CD4-positive, alpha-beta memory T cell (primary cell): ENCODE measurements at places on chromosomes 5 and 9.

DNA sequence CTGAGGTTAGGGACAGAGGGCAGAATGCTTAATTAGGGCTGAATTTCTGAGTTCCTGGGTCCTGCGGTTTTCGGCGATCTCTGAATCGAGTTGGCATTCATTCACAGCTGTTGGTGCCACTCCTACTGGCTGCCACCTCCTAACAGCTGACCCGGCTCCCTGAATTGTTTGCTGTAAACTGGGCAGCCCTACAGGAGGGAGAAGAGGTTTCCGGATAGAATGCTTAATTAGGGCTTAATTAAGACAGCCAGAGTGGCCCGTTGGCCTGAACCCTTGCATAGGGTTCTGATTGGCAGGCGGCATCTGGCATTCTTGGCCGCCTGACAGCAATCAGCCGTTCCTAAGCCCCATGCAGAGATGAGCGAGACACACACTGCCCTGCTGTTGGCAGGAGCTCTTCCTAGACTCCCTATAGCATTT, 25.7 kb downstream of the FRMPD1 start:
- DNase-seq = no peak

DNA sequence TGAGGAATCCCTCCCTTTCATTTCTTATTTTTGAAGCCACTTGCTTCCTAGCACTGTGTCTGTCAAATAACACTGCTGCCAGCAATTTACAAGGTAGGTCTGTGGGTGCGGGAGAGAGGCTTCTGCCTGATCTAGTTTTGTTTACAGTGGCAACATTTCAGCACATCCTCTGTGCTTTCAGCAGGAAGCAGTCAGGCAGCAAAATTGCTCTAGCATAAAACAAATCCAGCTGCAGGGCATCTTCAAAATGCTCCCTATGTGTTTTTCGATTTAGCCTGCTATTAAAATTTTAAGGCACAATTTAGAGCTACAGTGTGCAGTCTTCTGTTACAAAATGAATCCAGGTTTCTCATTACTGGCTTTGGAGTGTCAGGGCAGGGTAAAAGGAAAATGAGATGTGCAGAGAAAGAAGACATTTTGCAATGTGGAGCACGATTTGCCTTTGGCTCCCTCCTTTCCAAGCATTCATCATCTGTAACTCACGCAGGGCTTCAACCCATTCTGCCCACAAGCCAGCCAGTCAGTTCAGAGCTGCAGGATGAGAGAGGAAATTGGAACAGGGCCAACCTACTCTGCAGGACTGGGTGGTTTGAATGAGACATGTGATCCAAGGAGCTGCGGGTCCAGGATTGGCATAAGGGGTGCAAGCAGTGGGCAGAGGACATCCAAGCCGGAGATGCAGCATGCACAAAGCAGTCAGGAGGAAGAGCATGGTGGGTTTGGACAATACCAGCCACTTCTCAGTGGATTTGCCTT, 143.4 kb upstream of the APC start:
- no peak for DNase-seq

- DNase-seq = no peak
Observed at GRCh38 chr5:156375895-156376495, 49.0 kb downstream of the SGCD start.

DNA sequence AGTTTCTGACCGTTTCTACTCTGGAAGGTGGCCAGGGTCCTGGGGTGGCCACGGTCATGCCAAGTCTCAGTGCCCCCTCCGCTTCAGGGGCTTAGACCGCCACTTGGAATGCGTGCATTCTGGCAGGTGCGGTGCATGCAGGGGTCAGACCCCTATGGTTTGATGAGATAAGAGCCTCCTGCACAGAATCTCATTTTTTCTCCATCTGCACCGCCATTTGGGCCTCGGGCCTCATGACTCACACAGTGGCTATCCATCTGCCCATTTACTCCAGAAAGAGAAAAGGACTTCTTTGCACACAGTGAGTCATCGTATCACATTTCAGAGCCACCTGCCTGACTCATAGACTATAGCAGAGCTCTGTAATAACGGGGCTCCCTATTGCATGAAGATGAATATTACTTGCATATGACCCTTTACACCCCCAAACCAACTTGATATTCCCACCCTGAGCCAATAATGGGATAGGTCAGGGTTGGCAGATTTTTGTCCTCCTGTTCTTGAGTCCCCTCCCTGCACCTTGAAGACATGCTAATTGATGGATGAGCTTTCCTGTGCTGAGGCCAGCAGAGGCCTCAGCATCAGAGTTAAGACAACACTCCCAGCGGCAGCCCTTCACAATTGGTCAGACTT, 157.4 kb downstream of the NR3C1 start:
- DNase-seq = no peak

DNA sequence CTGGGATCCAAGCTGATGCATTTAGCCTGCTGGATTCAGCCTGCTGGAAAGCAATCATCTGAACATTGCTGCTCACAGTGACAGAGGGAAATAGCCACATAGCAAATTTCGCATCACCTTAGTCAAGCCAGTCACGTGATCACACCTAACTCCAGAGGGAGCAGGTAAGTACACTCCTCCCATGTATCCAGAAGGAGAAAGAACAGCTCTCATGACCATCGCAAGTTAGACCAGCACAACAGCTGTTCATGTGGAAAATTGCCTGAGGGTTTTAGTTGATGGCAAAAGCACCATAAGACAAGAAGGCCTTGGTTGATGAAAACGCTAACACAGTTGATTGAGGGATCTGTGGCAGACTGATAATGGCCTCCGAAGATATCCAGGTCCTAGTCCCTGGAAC, 34.2 kb upstream of the MYO10 start:
- no peak for DNase-seq

- no peak for DNase-seq
Observed at GRCh38 chr5:20157089-20157488, 169.1 kb upstream of the CDH18 start.

DNA sequence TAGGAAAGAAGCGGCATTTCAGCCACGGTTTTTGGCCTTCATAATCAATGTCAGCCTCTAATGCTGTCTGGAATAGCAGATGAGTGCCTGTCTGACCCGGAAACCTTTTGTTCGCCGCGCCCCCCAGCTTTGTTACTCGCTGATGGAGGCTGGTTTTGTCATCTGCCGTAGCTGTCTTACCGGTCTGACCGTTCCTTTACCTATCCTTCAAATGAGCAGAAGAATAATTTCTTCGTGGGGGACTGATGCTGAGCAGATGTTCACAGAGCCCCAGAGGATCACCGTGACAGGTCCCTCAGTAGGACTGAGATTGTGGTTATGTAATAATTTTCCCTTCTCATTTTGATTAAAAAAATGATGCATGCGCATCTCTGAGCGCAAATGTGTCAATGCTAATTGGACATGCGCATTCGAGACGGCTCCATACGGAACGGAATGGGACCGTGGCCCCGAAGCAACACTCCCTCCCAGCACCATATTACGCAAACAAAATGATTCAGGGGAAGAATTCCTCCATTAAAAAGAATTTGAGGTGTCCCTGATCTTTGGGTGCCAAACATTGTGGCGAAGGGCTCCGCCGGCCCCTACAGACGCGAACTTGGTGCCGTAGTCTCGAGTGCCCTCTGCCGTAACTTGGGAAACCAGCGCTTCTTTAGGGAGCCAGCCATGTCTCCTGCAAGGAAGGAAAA, 27.6 kb downstream of the TLX3 start:
- DNase-seq = no peak

- DNase-seq = no peak
Observed at GRCh38 chr9:126125177-126125576, 201.5 kb upstream of the MVB12B start.

- no peak for DNase-seq
Observed at GRCh38 chr5:10586555-10586954, 22.7 kb downstream of the ANKRD33B start.
